G401 (cell line): ENCODE measurements at places on chromosomes 12 and 14.
A peak's percentile ranks its signal among the peaks of the same experiment; 100 is the strongest.

DNA sequence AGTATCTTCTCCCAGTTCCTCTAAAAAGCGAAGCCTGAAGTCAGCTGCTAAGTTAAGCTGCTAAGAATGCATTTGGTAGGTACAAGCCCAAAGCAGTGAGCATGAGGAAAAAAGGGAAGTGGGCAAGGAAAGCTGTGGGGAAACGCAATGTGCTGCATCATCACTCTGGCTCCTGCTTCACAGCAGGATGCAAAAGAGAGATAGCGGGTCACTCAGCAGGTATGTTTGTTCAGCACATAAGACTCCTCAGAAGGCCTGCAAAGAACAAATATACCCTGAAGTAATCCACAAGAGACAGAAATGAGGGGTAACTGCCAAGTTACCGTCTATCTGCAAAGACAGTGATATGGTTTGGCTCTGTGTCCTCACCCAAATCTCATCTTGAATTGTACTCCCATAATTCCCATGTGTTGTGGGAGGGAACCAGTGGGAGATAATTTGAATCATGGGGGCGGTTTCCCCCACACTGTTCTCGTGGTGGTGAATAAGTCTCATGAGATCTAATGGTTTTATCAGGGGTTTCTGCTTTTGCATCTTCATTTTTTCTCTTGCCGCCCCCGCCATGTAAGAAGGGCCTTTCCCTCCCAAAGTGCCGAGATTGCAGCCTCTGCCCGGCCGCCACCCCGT, 127.4 kb upstream of the EGLN3 start:
- DNase-seq: no peak

GRCh38 chr12:53055471-53056266, 5.8 kb downstream of the TNS2 start:
- DNase-seq: no peak

DNA sequence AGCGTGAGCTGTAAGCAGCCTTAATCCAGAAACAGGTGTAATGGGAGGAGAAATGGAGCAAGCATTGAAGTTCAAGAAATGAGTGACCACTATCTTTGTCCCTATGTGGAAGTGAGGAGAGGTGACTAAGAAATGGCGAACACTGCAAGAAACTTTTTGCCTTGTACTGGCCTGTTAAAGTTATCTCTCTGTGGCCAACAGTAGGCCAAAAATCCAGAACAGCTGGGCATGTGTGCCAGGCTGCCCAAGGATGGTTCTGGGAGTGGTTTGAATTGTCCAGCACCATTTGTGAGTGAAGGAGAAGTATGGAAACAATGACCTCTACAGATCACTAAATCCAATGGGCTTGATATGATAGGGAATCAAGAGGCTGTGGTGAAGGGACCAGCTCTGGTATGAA, 83.3 kb upstream of the FRMD6 start:
- DNase-seq: no peak

GRCh38 chr12:7994731-7995205, 37.7 kb upstream of the FOXJ2 start:
- no peak for DNase-seq

DNA sequence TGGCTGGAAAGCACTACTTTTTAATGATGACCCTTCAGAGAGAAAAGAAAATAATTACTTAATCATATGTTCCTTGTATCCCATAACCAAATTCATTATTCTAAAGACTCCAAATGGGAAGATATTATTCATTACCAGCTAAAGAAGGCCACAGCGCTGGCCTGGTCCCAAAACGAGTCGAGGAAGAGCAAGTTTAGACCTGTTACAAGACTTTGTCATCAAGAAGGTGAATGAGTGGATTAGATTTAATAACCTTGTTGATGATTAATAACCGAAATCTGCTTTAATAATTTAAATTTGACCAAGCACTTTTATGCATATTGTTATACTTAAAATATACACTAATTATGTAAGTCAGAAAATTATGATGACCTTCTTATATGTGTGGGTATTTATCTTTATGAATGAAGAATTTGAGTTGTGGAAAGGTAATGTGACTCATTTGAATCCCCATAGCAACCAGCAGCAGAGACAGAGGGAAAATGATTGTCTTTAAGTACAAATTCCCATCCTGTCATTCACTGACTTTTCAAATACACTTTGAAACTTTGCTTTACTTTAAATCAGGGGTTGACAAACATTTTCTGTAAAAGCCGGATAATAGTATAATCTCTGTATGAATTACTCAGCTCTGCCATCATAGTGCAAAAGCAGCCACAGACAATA, 200.3 kb upstream of the NPAS3 start:
- no peak for DNase-seq

DNA sequence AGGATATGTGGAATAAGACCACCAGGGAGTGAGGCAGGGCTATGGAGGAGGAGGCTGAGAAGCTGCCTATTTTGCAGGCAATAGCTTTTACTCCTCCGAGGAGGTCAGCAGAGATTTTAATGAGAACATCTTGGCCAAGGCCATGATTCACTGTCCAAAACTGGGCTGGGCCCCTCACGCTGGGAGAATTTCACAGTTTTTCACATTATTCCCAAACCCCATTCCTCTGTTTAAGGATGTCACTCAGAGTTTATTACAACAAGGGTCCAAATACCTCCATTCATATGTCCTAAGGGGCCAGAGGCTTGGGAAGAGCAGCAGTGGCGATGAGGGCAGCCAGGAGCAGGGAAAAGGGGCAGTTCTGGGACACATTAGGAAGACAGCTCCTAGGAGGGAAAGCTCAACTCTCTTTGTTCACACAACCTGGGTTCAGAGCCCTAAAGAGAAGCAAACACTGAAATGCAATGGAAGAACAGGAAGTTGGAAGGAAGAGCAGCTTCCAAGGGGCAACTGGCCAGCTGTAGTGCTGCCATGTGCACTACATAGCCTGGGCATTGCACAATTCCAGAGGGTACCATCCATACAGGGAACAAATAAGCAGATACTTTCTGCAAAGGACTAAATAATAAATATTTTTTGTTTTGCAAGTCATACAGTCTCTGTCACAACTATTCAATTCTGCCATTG, 283.2 kb downstream of the NUAK1 start:
- peak; percentile 58 for DNase-seq

DNA sequence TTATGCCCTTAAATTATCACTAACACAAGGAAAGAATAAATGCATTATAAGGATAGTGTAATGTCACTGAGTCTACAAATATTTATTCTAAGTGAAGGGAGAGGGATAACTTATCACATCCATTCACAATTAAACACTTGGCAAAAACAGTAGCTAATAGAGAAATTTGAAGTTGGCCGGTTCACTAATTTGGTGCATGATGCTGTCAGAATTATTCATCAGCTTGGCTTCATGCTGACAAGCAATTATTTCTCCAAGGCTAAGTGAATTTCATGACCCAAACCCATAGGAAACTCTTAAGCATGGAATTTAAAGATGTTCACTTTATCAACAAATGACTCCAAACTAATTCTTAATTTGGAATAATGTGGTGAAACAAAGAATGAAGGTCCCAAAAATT, 25.0 kb upstream of the NR1H4 start:
- no peak for DNase-seq

DNA sequence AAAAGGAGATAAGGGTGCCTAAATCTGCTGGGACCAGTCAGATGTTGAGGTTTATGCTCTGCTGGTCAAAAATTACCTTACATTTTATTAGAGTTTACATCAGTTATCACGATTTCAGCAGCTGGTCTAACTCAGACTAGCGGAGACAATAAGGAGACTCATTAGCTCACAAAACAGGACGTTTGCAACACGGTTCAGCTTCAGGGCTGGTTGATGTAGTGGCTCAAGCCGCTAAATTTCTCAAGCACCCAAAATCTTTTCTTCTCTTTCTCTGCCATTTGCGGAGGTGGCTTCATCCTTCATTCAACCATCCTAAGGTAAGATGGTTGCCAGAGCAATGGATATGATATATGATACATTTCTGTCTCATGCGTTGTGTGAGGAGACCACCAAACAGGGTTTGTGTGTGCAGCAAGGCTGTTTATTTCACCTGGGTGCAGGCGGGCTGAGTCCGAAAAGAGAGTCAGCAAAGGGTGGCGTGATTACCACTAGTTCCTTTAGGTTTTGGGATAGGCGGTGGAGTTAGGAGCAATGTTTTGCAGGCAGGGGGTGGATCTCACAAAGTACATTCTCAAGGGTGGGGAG, 30.3 kb upstream of the CLIP1 start:
- no peak for DNase-seq

GRCh38 chr14:44700694-44701093, 193.6 kb upstream of the FSCB start:
- DNase-seq: no peak

DNA sequence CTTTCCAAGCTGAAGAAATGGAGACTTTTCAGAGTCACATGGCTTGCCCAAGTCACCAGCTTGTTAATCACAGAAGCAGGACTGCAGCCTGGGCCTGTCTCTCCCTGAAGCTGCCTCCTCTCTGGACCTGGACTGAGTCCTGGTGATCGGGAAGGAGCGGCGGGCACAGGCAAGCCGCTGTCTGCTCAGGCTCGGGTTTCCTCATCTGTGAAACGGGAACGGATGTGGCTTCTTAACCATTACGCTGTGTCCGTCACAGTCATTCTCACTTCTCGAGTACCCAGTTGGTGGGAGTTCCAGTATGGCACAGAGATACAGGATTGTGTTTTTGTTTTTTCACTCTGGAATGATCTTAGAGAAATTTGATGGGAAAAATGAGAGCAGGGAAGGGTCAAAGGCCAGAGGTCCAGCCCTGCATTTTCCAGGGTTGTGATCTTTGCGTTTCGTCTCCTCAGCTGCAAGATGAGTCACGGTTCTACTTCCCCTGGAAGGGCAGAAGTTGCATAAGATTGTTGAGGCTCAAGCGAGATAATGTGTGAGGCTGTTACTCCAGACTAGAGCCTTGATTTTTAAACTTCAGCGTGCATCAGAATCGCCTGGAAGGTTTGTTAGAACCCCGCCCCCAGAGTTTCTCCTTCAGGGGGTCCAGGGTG, 7.6 kb upstream of the LRTM2 start:
- no peak for DNase-seq

DNA sequence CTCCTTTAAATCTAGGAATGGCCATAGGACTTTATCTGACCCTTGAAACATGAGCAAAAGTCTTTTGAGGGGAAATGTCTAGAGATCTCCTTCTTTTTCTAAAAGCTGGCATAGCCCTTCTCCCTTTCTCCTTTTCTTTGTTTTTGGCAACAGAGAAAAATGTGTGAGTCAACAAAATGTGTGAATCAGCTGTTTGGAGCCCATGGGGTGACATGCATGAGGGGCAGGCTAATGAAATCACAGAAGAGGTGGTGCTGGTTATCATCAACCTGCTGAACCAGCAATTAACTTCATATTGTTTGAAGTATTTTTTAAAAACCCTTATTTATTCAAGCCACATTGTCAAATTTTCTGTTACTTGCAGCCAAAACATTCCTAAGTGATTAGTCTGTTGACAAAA, 132.3 kb downstream of the CCDC59 start:
- DNase-seq: no peak

- DNase-seq: no peak
These were observed 73.9 kb downstream of the ARMH4 start for GRCh38 chr14:58078068-58078467.

GRCh38 chr12:89464974-89465592, 59.5 kb downstream of the GALNT4 start:
- DNase-seq: no peak

- no peak for DNase-seq
These were observed 32.1 kb downstream of the CRACR2A start for GRCh38 chr12:3720772-3721171.

DNA sequence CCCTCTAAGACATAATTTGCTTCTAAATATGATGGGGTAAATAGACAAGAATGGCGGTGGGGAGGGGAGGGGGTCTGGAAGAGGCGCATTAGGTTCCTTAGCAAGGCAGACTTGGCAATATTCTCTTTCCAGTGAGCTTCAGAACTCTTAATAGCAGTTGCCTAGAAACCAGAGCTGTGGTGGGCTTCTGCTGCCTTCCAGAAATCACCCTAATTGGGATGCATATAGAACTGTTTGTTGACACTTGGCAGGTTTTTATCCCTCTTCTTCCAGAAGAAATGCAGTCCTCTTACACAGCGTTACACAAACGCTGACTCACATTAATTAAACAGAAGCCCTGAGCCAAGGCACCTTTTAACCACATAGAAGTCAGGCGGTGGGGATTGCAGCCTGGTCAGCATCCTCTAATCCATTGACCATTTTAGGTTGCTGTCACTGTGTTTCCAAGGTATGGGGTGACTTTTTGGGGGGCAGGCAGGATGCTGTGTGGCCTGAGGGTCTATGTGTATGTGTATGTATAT, 114.1 kb downstream of the CCDC60 start:
- DNase-seq: no peak

DNA sequence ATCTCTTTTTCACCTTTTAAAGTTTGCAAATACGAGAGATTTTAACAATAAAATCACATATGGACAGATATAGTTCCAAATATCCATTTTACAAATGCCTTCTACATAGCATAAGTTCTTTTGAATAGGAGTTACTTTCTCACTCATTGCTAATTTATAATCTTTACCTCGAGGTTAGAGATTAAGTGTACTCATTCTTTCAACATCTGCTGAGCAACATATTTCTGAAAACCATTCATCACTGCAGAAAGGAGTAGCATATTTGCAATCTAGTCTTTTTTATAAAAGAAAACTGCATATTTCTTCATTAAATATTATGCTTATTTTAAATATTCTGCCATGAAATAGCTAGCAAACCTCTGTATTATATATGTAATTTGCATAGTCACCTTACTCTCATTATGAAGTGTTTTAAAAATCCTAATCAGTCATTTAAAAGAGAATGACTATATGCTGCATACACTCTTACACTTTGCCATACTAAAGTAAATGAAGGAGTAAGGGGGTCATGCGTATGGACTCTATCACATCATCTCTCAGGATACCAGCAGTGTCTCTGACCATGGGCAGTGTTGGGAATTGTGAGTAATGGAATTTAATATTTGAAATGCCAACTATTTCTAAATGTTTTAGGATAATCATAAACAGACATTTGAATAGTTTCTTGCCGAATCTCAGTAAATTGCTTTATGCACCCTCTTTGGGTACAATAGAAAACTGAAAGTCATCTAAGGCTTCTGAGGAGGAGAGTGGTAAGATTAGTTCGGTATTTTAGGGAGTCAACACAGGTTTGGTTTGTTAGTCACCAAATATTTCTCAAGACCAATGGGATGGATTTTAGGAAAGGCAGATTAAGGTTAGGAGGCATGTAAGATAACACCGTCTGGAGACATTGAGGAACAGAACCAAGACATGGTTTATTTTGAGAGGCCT, 524.8 kb upstream of the ATP2B1 start:
- no peak for DNase-seq

GRCh38 chr14:39145266-39145966, 24.7 kb downstream of the TRAPPC6B start:
- DNase-seq: no peak
